Body of pancreas (tissue), 4 donors: ENCODE measurements at places on chromosomes 2 and 18. TPM values are rescaled to one million over a fixed set of nuclear protein-coding genes. Genes with fewer than 3 reads are reported as not detected.

DNA sequence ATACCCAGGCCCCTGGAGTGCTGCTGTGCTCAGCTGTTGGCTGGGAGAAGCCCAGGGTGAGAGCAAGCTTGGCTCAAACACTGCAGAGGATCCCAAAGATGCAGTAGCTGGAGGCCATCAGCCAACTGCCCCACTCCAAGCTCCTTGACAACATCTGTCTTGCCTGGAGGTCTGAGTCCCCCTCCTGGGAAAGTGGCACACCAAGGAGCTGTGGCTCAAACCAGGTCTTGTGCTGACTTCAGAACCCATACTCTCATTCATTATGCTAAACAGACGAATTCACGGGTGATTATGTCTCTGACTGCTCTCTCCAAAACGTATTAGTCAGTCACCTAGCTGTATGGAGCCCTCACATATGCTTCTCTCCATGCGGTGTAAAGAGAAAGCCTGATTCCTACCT is 206.1 kb downstream of the TTC32 start:
- DNase-seq, result no peak

DNA sequence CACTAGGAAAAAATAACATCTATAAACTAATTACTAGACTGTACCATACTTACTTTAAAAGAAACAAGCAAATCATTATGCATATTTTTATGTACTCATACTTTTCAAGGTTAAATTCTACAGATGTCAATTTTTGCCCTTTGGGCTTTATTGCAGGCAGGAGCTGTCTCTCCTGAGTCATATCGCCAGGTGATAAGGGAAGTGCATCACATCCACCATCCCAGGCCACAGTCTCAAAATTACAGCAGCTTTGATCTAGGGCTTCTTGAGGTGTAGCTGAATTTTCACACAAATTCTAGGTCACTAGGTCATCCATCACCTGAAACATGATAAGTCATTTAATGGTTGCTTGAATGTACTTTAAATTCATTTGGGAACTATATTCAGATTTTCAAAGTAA is 38.4 kb upstream of the FRZB start:
- DNase-seq, result no peak

DNA sequence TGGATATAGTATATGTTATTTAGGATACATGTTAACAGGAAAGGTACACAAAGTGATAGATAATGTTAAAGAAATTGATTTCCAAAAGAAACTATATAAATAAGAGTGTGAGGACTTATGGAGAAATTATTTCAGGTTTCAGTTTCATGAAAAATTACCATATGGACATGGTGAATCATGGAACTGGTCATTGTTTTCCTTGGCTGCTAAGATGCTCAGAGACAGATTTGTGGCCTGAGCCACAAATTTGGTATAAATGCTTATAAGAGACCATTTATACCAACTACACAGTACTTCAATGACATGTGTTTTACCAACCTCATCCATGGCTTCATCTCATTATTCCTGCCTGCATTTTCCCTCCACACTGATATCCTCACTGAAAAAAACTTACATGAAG is 188.1 kb downstream of the FMNL2 start:
- no peak for DNase-seq

DNA sequence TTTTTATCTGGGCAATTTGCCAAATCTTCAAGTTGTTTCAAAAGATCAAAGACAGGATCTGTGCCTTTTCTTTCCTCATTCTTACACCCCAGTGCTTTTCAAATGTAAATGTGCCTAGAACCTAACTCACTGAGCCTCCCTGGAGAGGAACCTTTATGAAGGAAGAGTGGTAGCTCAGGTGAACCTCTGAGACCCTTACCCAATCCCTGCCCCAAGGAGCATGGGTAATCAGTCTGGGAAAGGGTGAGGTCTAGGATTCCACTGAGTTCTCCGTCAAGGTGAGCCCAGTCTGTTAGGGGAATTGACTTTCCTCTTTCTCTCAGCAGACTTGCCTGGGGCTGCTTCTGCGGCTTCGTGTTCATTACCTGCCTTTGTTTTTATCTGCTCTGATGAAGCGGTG is 88.1 kb upstream of the MAP4K4 start:
- DNase-seq, result no peak

GRCh38 chr2:232772531-232772930 is 3.8 kb downstream of the KCNJ13 start:
- DNase-seq, result no peak

DNA sequence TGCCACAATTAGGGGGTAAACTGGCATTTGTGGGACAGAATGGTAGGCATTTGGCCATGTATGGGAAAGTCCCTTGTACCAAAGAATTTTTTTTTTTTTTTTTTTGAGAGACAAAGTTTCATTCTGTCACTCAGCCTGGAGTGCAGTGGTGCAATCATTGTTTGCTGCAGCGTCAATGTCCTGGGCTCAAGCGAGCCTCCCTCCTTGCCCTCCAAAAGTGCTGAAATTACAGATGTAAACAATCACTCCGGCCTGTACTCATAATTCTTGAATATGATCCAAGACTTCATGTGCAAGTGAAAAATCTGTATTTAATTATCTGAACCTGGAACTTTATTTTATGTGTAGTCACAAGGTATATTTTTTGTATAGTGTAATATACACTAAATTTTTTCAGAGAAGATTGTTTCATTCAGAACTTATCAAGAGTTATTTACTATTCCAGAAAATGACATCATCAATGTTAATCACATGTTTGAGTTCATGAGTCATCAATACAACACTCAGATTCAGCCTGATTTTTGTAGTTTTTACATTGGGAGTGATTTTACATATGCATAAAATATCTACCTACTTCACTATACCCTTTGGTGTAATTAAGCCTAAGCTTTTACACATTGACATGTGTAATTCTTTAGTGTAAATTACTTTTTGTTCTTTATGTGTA is 138.7 kb upstream of the L3MBTL4 start:
- no peak for DNase-seq

GRCh38 chr2:207332480-207333212 is 166.9 kb upstream of the KLF7 start:
- no peak for DNase-seq

GRCh38 chr2:160736148-160737028 is 242.8 kb upstream of the RBMS1 start:
- DNase-seq, result no peak

DNA sequence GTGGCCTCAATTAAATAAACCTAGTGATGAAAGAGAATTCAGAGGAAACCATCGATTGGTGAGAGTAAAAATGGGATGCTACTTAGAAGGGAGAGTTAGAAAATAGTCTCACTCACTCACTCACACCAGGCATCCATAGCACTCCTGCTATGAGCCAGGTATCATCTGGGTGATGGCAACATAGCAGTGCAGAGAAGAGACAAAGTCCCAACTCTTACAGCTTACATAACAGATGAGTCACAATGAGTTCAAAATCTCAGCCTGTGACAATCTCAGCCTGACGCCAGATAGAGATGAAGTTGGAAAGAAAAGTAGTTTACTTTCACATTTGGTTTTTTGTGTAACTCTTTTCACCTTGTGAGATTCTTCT is 55.4 kb upstream of the THOC1 start:
- DNase-seq, result no peak

GRCh38 chr2:215498431-215498830 is 62.6 kb upstream of the FN1 start:
- DNase-seq, result no peak

DNA sequence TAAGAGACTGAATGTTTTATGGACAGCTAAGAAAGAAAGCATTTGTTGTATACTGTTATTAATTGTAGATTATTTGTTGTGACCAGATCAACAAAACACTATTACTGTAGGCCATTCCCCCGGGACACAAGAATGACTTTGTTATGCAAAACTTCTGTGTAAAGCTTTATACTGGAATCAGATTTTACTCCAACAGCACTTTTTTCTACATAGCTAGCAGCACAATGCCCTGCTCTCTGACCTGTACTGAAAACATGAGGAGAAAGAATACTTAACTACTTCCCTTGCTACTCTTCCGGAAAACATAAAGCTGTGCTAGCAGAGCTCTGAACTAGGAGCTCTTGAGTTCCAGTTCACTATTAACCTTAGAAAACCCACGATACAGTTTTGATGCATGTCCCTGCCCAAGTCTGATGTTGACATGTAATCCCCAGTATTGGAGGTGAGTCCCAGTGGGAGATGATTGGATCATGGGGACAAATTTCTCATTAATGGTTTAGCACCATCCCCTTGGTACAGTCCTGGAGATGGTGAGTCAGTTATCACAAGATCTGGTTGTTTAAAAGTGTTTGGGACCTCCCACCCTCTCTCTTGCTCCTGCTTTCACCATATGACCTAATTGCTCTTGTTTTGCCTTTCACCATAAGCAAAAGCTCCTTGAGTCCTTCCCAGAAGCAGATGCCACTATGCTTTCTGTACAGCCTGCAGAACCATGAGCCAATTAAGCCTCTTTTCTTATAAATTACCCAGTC is 601.1 kb upstream of the PIK3C3 start:
- DNase-seq, result no peak

DNA sequence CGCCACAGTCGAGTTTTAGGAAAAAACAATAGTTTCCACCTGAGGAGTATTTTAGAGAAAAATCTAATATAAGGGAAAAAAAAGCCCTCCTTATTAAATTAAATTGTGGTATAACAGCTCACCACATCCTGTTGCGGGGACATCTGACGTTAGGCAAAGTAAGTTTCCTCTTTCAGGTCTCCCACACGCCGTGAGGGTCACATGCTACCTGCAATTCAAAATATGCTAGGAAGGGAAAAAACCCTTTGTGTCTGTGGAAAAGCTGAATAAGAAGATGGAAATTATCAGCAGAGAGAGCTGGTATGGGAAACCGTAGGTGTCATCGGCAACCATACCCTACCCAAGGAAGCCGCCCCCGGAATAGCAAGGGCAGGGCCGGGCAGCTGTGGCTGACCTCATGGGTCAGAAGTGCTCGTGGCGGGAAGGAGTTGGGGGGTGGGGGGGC is 128.0 kb downstream of the NFATC1 start:
- peak; percentile 6 for DNase-seq

- no peak for DNase-seq
Observed at GRCh38 chr2:240051697-240052096, 1.6 kb downstream of the OR6B3 start.

- DNase-seq, result no peak
Observed at GRCh38 chr2:216343221-216343980, 28.9 kb downstream of the MARCHF4 start.

- no peak for DNase-seq
Observed at GRCh38 chr2:168149150-168149974, 98.0 kb downstream of the STK39 start.

DNA sequence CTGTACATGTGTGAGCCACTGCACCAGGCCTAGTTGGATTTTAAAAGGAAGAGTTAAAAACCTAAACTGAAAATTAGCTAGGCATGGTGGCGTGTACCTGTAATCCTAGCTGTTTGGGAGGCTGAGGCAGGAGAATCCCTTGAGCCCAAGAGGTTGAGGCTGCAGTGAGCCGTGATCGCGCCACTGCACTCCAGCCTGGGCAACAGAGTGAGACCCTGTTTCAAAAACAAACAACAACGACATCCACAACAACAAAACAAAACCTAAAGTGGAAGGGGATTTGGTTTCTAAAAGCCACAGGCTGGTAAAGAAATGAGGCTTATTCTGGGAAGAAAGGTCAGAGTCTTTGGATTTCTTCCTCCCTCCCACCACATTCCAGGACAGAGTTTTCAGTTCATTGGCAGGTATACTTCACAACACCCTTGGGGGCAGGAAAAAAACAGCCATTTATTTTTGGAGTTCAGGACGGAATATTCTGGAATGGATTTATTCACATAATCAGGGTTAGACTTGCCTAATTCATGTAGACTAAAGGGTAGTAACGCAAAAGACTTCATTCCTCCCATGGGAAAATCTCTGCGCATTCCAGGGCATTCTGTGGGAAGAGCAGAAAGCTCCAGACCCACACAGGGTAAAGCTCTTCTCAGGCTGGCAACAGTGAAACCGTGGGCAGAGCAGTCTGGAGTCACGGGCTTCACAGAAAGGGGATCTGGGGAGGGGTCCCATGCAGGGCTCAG is 34.9 kb downstream of the TEX44 start:
- no peak for DNase-seq

- no peak for DNase-seq
Observed at GRCh38 chr2:55936351-55936750, 12.8 kb upstream of the EFEMP1 start.

GRCh38 chr18:27008575-27008974 is 143.1 kb upstream of the AQP4 start:
- DNase-seq, result no peak

GRCh38 chr2:24579053-24579803 is 88.2 kb downstream of the NCOA1 start:
- no peak for DNase-seq

GRCh38 chr18:12336171-12336613 is 28.2 kb downstream of the TUBB6 start:
- DNase-seq, result no peak

DNA sequence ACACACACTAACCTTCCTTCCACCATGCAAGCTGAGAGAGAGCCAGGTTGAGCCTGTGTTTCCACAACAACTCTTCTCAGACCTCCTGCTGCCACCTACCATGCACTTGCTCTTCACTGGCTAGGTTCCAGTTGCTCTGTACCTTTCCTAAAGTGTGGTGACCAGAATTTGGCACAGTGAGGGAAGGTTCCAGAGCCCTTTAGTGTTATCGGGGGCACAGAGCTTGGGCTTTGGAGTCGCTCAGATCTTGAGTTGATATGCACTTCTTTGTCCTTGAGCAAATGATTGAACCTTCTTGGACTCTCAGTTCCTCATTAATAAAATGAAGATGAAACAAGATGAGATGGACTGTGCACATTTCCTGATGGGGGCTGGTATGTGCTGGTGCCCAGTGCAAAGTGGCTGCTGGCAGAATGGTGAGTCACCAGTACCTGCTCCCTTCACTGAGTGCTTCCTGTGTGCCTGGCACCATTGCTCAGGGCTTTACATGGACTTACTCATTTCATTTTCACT is 47.1 kb downstream of the NEDD4L start:
- DNase-seq, result peak; percentile 79

- DNase-seq, result peak; percentile 84
Observed at GRCh38 chr2:95345563-95346230, 48.5 kb downstream of the KCNIP3 start.

GRCh38 chr2:217854684-217855420 is 147.9 kb downstream of the TNS1 start:
- no peak for DNase-seq

GRCh38 chr2:240918258-240919091 is 12.3 kb downstream of the CROCC2 start:
- DNase-seq, result peak; percentile 1

DNA sequence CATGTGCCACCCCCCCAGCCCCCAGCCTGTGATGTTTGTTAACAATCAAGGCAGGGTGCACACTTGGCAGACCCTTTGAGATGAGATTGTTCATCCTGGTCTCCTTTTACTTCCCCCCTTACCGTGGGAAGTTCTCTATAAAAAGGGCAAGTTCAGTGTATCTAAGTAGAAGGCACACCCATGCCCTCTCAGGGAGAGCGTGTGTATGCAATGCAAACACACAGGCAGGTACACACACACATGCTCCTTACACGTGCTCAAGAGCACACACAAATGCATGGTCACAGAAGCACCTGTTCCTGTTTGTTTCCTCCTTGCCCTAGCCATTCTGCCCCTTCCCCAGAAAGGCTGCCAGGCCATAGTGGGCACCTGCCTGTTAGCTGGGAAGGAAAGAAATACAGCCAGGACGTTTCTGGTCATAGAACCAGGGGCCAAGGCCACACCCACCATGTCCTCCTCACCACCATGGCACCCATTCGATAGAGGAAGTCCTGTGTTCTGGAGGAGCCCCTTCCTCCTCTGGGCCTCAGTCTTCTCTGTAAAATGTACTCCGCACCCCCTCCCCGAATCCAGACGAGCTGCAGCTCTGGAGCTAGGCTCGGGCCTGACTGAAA is 3.1 kb downstream of the ATOH8 start:
- peak; percentile 59 for DNase-seq

The GAL3ST2 gene
- total RNA-seq, result not detected

The RPE gene
- 22.1 TPM for total RNA-seq

The ANKRD36C gene
- total RNA-seq, result 62.6 TPM

The PTH2R gene
- 0.78 TPM for total RNA-seq

The GPBAR1 gene
- 90.3 TPM for total RNA-seq
